ENCODE measurements at places on chromosomes 5 and 9.
A peak's percentile ranks its signal among the peaks of the same experiment; 100 is the strongest.

- DNase-seq = no peak
Measured at GRCh38 chr5:130034566-130035210, 130.4 kb downstream of the CHSY3 start.

- no peak for DNase-seq
Measured at GRCh38 chr9:71353720-71354119, 232.3 kb upstream of the TRPM3 start.

DNA sequence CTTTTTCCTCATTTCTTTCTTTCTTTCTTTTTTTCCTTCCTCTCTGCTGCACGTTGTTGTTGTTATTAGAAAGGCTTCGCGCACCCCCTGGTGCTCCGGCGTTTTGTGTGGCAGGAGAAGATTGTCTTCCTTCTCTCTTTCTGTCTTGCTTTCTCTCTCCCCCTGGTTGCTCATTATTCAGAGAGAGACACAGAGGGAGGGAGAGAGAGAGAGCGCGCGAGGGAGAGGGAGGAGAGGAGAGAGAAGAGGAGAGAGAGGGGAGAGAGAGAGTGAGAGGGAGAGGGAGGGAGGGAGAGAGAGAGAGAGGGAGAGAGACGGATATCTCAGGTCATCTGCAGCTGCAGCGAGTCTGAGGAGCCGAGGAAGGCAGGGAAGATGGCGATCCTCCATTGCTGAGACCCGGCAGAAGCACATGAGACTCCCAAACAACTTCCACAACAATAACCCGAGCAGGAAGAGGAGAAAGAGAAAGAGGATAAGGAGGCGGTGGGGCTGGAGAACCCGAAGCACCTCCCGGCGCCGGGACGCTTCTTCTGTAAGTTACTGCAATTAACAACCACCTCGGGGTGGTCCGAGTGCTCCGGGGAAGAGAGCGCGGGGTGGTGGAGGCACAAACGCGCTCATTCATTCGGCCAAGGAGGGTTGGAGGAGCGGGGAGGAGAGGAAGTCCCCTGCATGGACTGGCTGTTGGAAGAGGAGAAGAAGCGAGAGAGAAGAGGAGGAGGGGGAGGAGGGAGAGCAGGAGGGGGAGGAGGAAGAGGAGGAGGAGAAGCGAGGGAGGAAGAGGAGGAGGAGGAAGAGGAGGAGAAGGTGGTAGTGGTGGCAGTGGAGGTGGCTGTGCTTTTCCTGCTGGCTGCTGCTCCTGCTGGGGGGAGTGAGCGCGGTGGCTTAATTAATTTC is at the start of gene ZNF462:
Gene ZNF462, plus strand, starts transcription at position 346 of the 900 bp plus-strand sequence. CDS start 60,218 bp downstream, outside the sequence.
- peak; percentile 38 for DNase-seq

GRCh38 chr5:34803974-34804732 is 34.8 kb upstream of the TTC23L start:
- no peak for DNase-seq

DNA sequence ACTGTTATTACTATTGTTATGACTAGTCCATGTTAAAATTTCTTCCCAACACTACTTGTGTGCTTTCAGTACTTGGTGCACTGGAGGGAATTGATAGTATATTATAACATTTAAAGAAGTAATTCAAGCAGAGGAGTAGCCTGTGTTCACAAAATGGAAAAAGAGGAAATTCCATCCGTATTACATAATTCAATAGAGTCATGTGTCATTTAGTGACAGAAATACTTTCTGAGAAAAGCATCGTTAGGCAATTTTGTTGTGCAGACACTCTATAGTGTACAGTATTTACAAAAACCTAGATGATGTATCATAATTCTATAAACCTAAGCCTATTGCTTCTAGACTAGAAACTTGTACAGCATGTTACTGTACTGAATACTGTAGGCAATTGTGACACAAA is 78.3 kb upstream of the PCSK5 start:
- no peak for DNase-seq

GRCh38 chr9:3692606-3693005 is 166.8 kb upstream of the RFX3 start:
- no peak for DNase-seq

DNA sequence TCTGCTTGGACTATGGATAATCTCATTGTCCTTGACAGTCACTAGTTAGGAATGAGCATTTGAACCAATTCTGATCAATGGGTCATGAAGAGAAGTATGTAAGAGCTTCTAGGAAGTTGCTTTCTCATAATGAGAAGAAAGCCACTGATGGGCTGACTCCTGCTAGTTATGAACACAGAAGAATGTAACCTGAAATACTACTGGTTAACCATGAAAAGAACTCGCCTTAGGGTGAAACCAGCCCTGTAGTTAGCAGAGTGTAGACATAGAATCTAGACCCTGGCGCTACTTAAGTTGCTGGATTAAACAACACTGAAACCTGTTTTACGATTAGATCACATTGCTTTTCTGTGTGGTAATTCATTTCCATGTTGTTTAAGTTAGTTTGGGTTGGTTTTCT is 26.6 kb downstream of the SLF1 start:
- no peak for DNase-seq

GRCh38 chr5:38752622-38753021 is 93.2 kb upstream of the OSMR start:
- DNase-seq = no peak

DNA sequence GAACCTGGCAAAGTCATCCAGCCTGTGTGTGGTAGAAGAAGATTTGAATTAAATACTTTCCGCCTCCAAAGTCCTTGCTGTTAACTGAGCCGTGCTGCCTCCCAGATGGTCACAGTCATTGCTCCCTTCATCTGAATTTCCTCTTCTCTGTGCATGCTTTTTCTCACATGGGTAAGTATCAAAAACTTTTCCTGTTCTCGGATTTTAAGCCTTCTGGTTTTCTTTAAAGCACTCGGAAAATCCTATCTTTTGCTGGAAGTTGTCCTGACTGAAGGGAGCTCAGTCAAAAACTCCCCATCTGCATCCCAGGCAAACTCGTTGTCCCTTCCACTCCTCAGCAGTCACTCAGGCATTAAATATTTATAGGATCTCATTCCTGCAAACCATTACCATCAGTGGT is 290.0 kb upstream of the PIK3R1 start:
- DNase-seq = no peak

- DNase-seq = no peak
Measured at GRCh38 chr5:37838933-37839341, 904 bp downstream of the GDNF start.

GRCh38 chr5:141570655-141571054 is 48.1 kb downstream of the DIAPH1 start:
- no peak for DNase-seq

DNA sequence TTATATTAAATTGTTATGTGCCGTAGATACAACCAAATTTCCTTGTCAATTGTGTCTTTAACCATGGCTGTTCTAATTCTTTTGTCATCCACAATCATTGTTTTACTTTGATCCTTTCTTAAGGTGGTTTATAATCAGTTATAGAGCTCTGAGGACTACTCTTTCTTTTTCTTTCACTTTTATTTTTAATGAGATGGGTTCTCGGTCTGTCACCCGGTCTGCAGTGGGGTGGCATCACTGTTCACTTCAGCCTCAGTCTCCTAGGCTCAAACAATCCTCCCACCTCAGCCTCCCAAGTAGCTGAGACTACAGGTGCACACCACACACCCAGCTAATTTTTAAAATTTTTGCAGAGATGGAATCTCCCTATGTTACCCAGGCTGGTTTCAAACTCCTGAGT is 74.2 kb downstream of the ANXA2R start:
- no peak for DNase-seq

GRCh38 chr9:76989501-76989900 is 30.0 kb upstream of the FOXB2 start:
- no peak for DNase-seq

- no peak for DNase-seq
Measured at GRCh38 chr9:128940946-128941755, 6.3 kb downstream of the DOLK start.

GRCh38 chr5:6043491-6044310 is 334.6 kb downstream of the MED10 start:
- DNase-seq = no peak

GRCh38 chr5:25060575-25060974 is 415.8 kb upstream of the CDH10 start:
- DNase-seq = no peak

DNA sequence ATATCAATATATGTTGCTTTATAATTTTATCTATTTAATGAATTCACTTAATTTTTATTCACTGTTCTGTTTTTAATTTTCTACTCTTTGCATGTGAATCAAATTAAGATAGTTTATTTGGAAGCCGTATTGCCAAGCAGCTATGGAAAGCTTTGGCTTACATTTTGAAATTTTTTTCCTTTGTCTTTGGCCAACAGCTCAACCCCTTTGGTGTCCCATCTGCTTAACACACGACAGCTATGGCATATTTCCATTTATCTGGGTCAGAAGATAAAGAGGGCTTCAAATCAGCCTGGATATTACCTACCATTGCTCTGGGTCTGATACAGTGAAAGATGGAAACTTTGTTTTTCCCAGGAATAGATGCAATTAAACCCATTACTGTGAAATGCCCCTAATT is 201.0 kb downstream of the WDR70 start:
- DNase-seq = no peak

- DNase-seq = no peak
Measured at GRCh38 chr9:135978642-135979546, 17.7 kb upstream of the UBAC1 start.

DNA sequence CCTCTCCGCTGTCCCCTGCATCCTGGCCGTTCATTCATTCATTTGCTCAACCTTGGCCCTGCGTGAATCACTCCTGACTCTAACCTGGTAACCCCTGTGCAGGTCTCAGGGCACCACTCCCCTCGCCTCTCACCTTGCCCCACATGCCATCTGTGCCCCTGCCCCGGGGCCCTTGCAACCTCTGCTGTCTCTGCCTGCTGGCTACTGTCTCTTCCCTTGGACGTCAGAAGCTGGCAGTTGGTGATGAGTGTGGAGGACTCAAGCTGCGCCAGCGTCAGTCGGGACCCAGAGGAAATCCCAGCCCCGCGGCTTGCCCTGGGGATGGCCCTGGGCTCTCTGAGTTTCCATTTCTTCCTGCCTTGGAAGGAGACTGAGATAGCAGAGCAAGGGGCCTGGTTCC is 154.9 kb downstream of the OLFM1 start:
- DNase-seq = no peak

DNA sequence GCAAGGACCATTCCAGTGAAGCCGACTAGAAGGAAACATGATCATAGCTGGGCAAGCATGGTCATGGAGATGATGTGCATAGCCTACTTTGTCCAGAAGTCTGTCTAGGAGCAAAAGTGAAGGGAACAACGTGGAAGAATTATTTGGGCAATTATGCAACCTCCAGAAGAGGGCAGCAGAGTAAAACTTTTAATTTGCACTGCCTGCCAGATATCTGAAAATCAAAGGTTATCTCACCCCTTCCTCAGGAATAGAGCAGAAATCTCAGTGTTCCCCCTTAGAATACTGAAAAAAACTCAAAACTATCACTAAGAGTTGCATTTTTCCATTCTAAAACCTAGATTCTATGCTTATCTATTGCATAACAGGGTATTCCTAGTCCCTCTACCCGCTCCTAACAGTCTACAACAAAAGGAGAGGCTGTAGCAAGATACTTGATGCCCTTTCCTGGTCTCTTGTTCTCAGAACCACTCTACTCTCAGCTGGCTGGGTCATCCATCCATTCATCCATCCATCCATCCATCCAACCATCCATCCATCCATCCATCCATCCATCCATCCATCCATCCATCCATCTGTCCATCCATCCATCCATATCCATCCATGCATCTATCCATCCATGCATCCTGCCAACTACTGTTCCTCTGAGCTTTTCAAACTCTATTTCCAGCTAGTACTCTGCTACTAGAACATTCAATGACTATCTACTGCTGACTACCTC is 8.4 kb upstream of the SETD9 start:
- DNase-seq = peak; percentile 21

DNA sequence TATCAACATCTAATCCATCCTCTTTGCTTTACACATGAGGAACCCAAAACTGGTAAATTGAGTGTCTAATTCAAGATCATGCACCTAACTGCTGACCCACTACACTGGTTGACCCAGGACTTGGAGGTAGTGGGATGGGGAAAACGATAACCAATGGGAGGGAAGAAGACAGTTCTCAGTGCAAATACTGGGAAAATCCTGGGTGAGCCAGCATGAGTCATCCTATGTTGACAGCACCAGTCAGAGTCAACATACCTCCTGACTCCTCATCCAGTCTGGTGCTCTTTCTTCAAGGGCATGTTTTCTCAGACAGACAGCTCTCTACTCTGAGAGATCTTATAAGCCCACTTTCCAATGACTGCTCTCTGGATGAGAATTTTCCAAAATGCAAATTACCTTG is 232.8 kb upstream of the PTGER4 start:
- no peak for DNase-seq

- DNase-seq = no peak
Measured at GRCh38 chr5:136016945-136017530, 11.8 kb upstream of the TGFBI start.

DNA sequence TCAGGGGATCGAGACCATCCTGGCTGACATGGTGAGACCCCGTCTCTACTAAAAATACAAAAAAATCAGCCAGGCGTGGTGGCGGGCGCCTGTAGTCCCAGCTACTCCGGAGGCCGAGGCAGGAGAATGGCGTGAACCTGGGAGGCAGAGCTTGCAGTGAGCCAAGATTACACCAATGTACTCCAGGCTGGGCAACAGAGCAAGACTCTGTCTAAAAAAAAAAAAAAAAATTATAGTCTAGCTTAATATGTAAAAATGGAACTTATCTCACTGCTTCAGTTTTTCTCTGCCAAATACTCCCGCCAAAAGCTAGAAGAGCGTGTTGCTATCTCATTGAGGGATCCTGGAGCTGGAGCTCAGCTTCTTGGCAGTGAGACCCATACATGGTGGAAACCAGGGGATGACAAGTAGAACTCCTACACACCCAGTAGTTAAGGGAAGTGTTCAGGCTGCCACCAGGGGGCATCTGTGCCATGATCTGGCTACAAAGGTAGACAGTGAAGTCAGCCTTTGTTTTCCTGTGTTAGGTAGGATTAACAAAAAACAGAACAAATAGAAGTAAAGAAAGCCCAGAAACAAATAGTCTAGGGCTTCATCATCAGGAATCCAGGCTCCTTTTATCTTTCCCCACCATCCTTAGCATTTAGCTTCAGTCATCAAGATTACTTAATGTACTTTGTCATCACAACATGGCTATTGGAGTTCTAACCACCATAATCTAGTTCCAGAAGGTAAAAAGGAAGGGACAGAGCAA is 33.6 kb upstream of the GLIPR2 start:
- DNase-seq = peak; percentile 79

- DNase-seq = no peak
Measured at GRCh38 chr9:109419531-109419930, 78.6 kb downstream of the PTPN3 start.

Data from NCI-H146 (cell line).